ENCODE measurements at places on chromosomes 3 and 15. TPM values are rescaled to one million over a fixed set of nuclear protein-coding genes. Genes with fewer than 3 reads are reported as not detected.
A peak's percentile ranks its signal among the peaks of the same experiment; 100 is the strongest.

MTMR10 gene
- total RNA-seq, result 56.4 TPM

ZBTB47 gene
- 0.33 TPM for total RNA-seq

- DNase-seq, result peak; percentile 31
Observed at GRCh38 chr3:120567370-120568201, 28.6 kb upstream of the NDUFB4 start.

RTP3 gene
- not detected for total RNA-seq

SLC25A20 gene
- total RNA-seq, result 0.46 TPM

- DNase-seq, result no peak
Observed at GRCh38 chr3:134095005-134095404, 65.3 kb upstream of the SLCO2A1 start.

GRCh38 chr3:140244893-140245292 lies 309.9 kb downstream of the CLSTN2 start:
- DNase-seq, result no peak

FMN1 gene
- 0.33 TPM for total RNA-seq

- peak; percentile 46 for DNase-seq
Observed at GRCh38 chr3:33064929-33065328, 32.0 kb downstream of the GLB1 start.

NPTN gene
- 12.5 TPM for total RNA-seq

GRCh38 chr3:194661946-194662345 lies 10.0 kb downstream of the LSG1 start:
- DNase-seq, result no peak

SIAH2 gene
- total RNA-seq, result 57.0 TPM

- no peak for DNase-seq
Observed at GRCh38 chr3:31157047-31157694, 262.7 kb upstream of the GADL1 start.

GRCh38 chr3:196774848-196775422 lies 35.3 kb downstream of the PAK2 start:
- DNase-seq, result no peak

DNA sequence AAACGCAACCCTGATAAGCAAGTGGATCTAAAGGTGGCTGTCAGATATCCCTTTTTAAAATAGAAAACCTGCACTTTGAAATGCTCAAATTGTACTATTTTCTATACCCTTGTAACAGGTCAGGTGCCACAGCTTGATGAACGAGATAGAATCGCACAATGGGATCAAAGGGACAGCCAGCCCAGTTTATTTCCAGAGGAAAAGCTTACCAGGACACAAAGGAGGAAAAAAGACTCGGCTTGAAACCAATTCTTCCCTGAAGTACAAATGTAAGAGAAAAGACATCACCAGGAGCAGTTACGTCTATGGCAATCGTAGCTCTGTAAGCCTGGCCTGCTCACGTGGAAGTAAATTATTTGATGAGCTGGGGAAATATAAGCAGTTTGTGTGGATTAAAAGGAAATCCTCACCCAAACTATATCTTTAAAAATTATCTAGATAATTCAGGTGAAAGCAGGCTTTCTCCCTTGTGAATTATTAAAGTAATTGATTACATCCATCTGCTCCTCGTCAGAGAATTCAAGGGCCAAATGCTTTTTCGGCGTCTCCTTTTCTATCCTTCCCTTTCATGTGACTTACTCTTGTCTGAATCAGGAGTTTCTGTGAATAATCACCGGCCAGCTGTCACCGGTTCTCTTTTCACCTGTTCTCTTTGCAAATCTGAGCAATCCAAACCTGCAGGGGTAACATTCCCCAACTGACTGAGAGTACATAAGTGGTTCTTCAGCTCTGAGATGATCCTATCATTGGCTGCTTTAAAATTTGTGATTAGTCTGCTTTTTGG lies 339.2 kb upstream of the ONECUT1 start:
- DNase-seq, result no peak

GRCh38 chr15:62782896-62783295 lies 259.7 kb upstream of the TPM1 start:
- DNase-seq, result no peak

- DNase-seq, result no peak
Observed at GRCh38 chr3:185981621-185982020, 43.8 kb upstream of the TRA2B start.

NR1I2 gene
- 0.19 TPM for total RNA-seq

DNA sequence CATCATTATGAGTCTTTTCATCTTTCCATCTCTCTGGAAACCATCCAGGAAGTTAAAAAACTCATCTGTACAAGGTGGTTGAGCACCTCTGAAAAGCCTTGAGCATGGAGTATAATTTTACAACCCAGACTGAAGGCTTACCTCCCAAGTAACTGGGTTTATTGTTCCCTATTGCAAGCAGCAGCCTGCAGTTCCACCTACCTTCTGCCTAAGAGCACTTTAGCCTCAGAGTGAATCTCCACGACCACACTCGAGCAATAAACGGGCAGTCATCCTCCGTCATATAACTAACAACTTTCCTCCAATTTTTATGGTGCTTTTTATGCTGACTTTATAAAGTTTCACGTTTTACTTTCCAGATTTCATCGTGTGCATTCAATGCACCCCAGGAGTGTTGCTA lies 32.8 kb downstream of the OSBPL10 start:
- DNase-seq, result no peak

GCSAM gene
- 3.1 TPM for total RNA-seq

DNA sequence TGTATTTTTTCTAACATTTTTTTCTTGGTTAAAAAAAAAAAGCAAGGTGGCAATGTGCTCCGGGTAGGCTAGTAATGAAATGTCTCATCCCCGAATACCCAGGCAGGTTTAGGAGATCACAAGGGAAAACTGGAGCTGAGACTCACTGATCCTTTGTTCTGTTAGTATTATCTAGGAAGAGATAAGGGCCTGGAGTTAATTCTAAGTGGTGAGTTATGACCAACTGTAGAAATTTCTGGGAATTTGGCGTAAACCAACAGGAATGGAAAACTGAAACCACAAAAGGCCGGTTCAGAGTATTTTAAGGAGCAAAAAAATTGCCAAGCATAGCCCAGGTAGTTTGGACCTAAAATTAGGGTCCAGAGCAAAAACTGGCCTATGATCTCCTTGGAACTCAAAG lies 12.4 kb downstream of the PPM1M start:
- DNase-seq, result no peak

UTS2B gene
- total RNA-seq, result not detected

- no peak for DNase-seq
Observed at GRCh38 chr3:132406587-132406986, 10.7 kb upstream of the DNAJC13 start.

SCN10A gene
- total RNA-seq, result not detected

- no peak for DNase-seq
Observed at GRCh38 chr3:161148832-161149475, 43.8 kb upstream of the B3GALNT1 start.

DNA sequence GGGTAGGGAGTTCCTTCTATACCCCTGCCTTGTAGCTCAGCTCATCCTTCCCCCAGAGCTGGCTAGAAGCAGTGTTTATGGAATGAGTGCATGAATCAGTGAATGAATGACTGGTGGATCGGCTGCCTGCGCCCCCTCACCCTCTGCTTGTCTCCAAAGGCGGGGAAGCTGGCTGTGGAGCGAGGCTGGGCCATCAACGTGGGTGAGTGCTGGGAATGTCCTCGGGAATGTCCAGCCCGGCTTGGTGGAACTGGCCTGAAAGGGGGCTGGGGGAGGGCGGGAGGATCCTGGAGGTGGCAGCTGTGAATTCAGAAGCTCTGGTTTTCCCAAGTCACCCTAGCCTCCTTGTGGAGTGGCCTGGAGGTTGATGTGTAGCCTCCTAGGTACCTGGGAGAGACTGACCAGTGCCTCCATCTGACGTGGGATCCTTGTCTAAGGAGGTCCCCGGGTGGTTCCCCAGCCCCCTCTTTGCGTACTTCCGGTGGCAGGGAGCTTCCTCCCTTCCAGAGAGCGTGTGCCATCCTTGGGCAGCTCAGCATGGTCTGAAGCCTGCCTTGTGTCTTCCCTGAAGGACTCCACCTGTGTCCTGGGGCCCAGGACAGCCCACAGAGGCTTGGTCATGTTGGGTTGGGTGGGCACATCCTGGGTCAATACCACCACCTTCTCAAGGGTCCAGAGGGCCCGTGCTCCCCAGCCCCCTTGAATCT lies 18.4 kb downstream of the HDAC11 start:
- DNase-seq, result no peak

DNA sequence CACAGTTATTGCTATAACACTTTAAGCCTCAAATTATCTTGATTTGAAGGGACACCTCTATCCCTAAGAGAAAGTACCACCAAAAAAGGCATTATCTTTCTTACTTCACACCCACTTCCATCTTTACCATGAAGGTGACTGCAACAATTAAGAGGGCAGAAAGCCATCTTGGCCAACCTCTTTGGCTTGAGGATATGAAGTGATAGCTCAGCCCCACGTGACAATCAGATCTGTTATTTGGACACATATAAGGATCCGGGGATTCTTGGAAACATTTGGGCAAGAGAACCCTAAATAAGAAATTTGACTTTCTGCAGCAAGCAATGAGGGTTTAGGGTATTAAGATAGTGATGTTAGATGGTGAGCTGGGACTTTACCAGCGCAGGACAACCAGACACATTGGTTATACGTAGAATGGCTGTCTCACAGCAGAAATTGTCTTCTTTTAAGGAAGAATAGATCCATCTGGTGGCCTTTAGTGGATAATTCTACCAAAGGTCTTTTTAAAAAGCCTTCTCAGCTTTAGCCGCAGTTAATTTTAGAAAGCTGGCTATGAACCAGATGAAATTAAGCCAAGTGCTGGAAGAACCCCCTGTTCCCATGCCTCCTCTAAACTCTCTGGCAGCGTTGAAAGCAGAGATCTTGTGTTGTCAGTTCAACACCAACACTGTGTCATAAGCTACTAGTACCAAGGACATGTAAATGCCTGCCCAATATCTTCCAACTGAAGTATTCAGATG lies 12.3 kb downstream of the HCLS1 start:
- DNase-seq, result no peak

GRCh38 chr15:51121631-51122225 lies 27.0 kb upstream of the TNFAIP8L3 start:
- DNase-seq, result no peak

CP gene
- not detected for total RNA-seq

GRCh38 chr3:113283306-113283705 lies 71.9 kb downstream of the BOC start:
- no peak for DNase-seq

GRCh38 chr3:194976049-194976451 lies 290.4 kb downstream of the FAM43A start:
- DNase-seq, result no peak

DNA sequence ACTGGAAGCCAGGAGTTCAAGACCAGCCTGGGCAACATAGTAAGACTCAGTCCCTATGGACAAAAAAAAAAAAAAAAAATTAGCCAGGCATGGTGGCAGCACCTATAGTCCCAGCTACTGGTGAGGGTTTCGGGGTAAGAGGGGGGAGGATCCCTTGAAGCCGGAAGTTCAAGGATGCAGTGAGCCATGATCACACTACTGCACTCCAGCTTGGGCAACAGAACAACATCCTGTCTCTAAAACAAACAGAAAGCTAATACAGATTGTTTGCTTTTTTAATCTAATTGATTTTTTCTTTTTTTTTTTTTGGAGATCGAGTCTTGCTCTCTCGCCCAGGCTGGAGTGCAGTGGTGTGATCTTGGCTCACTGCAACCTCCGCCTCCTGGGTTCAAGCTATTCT lies 1.6 kb upstream of the IMP3 start:
- no peak for DNase-seq

DNA sequence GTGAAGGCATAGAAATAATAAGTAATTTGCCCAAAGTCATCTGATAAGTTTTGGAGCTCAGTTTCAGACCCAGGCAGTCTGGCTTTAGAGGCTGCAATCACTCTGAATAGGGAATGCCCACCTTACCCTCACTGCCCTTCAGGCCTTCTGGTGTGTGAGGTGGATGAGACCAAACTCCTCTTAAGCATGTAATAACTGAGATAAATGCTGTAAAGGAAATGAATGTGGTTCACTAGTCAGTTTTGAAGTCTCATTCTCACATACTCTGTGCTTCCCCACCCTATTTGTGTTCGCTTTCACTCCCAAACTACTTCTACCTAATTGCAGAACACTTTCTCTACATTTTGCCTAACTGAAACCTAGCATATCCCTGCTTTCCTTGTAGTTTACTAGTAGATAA lies 144.1 kb downstream of the FILIP1L start:
- no peak for DNase-seq

DNA sequence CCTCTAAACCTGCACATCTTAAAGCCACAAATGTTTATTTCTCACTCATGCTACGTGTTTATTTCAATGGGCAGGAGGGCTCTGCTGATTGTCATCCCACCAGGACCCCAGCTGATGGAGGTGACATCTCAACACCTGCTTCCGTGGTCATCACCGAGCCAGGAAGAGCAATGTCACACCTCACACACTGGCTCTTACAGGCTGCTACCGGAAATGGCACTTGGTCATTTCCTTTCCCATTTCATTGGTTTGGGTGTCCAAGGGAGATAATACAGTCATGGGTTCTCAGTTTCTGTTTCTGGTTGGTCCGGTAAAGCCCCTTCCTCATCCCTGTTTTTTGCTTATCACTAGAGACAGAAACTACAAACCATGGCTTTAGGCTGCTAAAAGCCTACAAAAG lies 41.9 kb downstream of the ABHD2 start:
- DNase-seq, result peak; percentile 46

THRB gene
- not detected for total RNA-seq

DNA sequence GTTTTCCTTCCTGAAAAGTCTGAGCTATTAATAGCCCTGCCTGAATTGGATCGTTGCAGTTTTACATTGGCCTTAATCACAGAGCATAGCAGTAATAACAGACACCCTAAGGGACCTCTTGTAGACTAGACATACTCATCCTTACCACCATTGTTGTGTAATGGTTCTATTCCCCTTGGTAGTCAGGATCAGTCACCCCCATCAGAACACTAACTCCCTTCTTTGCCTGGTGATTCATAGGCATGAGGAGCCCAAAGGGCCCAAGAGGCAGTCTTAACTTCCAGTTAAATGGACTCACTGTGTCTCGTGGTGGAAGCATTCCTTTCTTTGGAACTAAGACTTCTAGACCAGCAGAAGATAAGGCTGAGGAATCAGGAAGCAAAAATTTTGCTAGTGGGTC lies 20.2 kb downstream of the CGGBP1 start:
- no peak for DNase-seq

DNA sequence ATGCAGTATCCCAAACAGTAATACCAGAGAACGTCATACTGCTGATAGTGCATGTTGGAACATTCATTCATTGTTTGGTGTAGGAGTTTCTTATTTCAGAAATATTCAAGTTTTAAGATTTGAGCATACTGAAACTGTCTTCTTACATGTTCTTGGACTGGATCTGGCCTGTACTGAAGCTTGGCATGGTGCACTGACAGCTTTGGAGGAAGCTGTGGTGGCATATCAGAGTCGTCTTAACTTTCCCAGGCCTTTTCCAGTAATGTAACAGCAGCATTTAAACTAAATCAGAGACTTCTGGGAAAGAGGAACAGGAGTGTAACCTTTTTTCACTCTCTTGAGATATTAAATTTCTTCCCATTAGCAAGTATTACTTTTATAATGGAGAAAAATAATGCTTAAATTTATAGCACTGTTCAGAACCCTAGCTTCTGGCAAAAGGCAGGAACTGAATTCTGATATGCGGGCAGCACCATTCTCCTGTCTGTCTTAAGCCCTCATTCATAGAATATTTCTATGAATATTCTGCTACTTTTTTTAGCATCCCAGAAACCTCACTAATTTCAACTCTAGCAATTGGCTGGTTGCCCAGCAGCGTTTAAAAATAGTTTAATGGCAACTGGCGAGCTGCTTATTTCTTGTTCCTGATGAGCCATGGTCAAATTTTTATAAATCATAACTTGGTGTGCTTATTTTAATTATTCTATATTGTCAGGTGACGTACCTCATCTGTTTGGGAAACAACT lies 31.1 kb downstream of the DNAJC13 start:
- DNase-seq, result no peak
